Right cardiac atrium (tissue), 5 donors: ENCODE measurements at places on chromosomes 12 and 14.
A peak's percentile ranks its signal among the peaks of the same experiment; 100 is the strongest.

- DNase-seq, result no peak
These were observed 67.2 kb downstream of the SCARB1 start for GRCh38 chr12:124796303-124796960.

GRCh38 chr12:75943730-75944096, 87.9 kb downstream of the PHLDA1 start:
- no peak for DNase-seq

- DNase-seq, result no peak
These were observed 195.8 kb upstream of the CAND1 start for GRCh38 chr12:67073336-67073735.

GRCh38 chr14:92486881-92487280, 26.7 kb upstream of the RIN3 start:
- no peak for DNase-seq

- DNase-seq, result no peak
These were observed 9.0 kb upstream of the MLEC start for GRCh38 chr12:120677765-120678473.

DNA sequence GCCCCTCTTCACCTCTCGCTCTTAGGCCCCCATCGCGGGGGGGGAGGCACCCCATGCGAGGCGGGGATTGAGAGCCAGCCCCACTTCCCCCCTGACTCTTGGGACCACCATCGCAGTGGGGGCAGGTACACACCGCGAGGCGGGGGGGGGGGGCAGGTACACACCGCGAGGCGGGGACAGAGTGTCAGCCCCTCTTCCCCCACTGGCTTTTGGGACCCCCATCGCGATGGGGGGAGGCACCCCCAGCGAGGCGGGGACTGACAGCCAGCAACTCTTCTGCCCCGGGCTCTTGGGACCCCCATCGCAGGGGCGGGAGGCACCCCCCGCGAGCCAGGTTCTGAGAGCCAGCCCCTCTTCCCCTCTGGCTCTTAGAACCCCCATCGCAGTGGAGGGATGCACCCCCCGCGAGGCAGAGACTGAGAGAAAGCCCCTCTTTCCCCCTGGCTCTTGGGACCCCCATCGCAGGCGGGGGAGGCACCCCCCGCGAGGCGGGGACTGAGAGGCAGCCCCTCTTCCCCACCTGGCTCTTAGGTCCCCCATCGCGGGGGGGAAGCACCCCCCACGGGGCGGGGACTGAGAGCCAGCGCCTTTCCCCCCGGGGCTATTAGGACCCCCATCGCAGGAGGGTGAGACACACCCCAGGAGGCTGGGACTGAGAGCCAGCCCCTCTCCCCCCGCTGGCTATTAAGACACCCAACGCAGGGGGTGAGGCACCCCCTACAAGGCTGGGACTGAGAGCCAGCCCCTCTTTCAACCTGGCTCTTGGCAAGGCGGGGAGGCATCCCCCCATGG, 196.5 kb upstream of the PZP start:
- peak; percentile 47 for DNase-seq

DNA sequence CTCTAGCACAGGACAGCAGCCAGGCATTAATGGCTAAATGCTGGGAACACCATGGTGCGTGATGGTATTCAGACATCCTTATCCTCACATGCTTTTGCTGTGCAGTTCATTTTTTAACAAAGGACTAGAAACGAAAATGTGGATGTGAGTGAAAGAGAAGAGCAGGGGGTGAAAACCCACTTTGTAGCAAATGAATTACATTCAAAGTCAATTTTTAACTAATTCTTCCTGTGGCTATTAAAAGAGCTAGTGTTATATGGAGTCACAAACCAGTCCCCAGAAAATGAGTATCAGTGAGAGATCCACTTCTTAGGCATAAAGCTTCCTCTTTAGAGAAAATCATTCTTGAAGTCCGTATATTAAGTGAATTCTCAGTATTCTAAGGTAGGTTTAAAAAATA, 592.0 kb upstream of the LMO3 start:
- DNase-seq, result no peak

- no peak for DNase-seq
These were observed 21.8 kb downstream of the VDR start for GRCh38 chr12:47882781-47883546.

GRCh38 chr12:15439459-15439858, 117.2 kb downstream of the PTPRO start:
- DNase-seq, result no peak

GRCh38 chr14:50944647-50945413, 547 bp upstream of the PYGL start:
- peak; percentile 80 for DNase-seq
